AG08396 (cell line): ENCODE measurements at places on chromosomes 1 and 21.

DNA sequence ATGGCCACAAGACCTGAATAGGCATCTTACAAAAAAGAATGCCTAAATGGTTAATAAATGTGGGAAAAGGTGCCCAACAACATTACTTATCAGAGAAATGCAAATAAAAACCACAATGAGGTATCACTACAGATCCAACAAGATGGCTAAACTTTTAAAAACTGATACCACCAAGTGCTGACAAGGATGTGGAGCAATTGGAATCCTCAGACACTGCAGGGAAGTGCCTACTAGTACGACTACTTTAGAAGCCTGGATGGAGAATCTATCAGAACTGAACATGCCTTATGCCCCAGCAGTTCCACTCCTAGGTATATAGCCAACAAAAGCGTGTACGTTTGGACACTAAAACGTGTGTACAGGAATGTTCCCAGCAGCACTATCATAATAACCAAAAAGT, 19.9 kb downstream of the TNFRSF8 start:
- no peak for DNase-seq

- no peak for DNase-seq
These were observed 65.3 kb downstream of the VAV3 start for GRCh38 chr1:107899655-107900054.

GRCh38 chr21:36510911-36511310, 31.0 kb upstream of the CLDN14 start:
- no peak for DNase-seq

DNA sequence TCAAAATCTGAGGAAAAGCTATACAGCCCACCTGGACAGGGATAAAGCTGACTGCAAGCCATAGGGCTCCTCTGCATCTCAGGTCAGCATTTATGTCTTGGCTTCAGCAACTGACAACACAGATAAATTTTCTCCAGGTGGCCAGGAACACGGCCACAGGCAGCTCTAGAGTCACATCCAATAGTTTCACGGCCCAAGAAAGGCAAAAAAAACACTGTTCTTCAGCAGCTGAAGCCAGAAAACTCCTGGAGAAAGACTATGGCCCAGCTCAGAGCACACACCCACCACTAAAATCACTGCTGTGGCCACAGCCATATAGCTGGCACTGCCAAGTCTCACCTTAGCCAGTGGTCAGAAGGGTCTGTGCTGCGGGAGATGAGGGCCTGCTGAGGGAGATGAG, 77.8 kb downstream of the HSF2BP start:
- no peak for DNase-seq
